EL (cell line): ENCODE measurements at places on chromosomes 1 and 21.

- DNase-seq, result no peak
These were observed 48.8 kb downstream of the H3-3A start for GRCh38 chr1:226111098-226111882.

DNA sequence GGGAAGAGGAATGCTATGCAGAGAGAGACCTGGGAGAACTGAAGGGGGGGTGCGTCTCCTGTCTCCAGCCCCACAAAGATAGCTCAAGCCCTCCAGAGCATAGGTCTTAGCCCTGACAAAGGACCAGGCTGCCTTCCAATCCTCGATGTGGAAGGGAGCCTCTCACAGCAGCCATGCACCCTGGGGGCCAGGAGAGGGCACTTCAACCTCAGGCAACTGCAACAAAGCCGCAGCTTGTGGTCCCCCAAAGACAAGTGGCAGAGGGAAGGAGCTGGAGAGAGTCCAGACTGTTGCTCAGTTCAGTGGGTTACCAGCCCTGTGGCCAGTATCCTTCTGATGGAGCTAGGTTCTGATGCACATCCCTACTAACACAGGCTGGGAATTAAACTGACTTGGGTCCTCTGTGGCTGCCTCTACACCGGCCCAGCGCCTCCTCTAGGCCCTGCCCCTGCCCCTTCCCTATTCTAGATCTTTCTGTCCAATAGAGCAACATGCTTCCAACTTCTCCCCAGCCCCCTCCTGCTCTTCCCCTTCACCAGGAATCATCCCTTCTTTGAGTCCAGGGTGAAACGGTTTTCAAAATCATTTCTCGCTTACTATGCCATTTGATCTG lies 100.7 kb upstream of the SPATA6 start:
- peak; percentile 25 for DNase-seq

GRCh38 chr1:17419626-17420328 lies 19.7 kb downstream of the RCC2 start:
- peak; percentile 48 for DNase-seq

DNA sequence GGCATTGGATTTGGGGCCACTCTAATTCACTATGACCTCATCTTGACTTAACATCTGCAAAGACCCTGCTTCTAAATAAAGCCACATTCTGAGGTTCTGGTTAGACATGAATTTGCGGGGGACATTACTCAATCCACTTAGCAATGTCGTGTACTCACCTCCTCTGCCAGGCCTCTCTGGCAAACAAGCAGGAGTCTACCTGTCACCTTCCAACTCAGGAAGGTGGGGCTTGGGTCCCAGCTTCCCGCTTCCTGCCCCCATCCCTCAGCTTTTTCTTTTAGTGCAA lies 177.8 kb downstream of the PSMG1 start:
- DNase-seq, result no peak

GRCh38 chr1:26472320-26472900 lies at the start of gene HMGN2:
Gene HMGN2, plus strand, starts transcription at chr1:26472440. Its CDS starts 173 bp downstream, at chr1:26472613.
- DNase-seq, result peak; percentile 90
